ENCODE measurements at places on chromosomes 13 and 19. TPM values are rescaled to one million over a fixed set of nuclear protein-coding genes. Genes with fewer than 3 reads are reported as not detected.

The GPR18 gene
- total RNA-seq, result not detected

The SLC10A2 gene
- not detected for total RNA-seq

The KIR2DL3 gene
- total RNA-seq, result not detected

The NLRP4 gene
- total RNA-seq, result not detected

The FKRP gene
- 11.0 TPM for total RNA-seq

The KISS1R gene
- total RNA-seq, result not detected

The KRTDAP gene
- total RNA-seq, result not detected

The GRK1 gene
- not detected for total RNA-seq

The IL17D gene
- 1.5 TPM for total RNA-seq

The PSG1 gene
- under 0.01 TPM for total RNA-seq

The ZNF135 gene
- 0.78 TPM for total RNA-seq

The SYT5 gene
- 0.39 TPM for total RNA-seq

The ZNF578 gene
- total RNA-seq, result 2.2 TPM

The LGALS14 gene
- not detected for total RNA-seq

The ZNF805 gene
- 16.2 TPM for total RNA-seq

The NMRK2 gene
- not detected for total RNA-seq

The VSIG10L gene
- 0.73 TPM for total RNA-seq

The OR10H5 gene
- total RNA-seq, result not detected

The RAB20 gene
- 8.1 TPM for total RNA-seq
